ENCODE measurements at places on chromosomes 2 and 18.

DNA sequence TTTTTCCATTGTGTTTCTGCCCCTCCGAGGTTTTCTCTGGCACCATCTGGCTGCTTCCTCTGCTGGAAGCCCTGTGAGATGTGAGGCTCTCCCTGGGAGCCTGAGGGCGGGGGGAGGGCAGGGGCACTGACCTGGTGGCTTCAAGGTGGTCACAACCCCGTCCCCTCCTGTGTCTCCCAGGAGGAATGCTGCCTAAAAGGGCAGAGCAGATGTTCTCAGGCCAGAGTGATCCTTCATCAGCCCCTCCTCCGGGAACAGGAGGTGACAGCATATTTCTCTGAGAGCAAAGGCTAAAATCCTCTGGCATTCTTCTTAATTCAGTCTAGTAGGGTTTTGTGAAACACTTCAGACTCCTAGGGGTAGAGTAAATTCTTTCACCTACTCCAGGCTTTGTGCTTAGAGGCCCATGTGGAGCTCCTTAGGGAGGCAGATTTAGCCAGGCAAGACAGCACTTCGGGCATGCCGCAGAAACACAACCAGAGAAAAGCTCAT lies 18.3 kb upstream of the GREB1 start:
- no peak for DNase-seq

GRCh38 chr2:241107031-241107783 lies 5.1 kb upstream of the MTERF4 start:
- DNase-seq: no peak

GRCh38 chr2:82539280-82539621 lies 1919.8 kb downstream of the SUCLG1 start:
- no peak for DNase-seq

DNA sequence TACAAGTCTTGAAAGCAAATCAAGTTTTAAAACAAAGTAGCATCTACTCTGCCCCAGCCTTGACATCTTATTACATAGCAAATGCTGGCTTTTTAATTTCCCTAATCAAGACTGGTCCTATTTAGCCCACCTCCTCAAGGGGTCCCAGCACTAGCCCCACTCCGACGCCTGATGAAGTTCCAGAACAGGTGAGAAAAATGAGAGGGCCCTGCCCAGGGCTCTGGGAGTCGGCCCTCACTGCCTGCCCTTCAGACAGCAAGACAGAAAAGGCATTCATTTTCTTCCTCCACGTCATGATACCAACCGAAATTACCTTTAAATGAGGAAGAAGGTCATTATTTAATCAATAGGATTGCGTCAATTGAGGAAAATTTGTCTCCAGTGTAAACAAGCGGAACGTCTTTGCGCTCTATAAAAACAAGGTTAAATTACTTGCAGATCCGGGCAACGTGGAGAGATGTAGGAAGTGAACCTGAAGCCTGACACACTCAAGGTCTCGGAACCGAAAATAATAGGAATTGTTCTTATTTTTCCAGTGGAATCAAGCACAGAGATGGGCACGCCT lies 170.6 kb upstream of the PKDCC start:
- DNase-seq: no peak

GRCh38 chr2:36834731-36835524 lies 131.4 kb downstream of the STRN start:
- DNase-seq: no peak

DNA sequence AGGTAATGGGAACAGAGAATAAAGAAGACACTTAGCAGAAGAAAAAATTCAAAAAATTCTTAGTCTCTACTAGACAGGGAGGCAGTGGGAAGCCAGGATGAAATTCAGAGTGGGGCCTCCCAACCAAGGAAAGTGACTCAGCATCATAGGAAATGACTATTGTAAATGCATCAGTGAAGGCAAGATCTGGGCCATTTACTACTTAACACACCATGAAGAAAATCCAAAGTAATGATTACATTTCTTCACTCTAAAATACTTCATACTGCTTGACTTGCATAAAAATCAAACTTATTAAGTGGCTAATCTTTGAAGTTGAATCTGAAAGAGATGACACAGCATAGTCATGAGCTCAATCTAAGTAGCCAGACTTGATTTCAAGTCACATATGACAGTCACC lies 405.8 kb upstream of the SLC39A10 start:
- DNase-seq: no peak

- no peak for DNase-seq
Measured at GRCh38 chr2:158795195-158795924, at the start of gene DAPL1. Gene DAPL1, plus strand, starts transcription at chr2:158795317. Its CDS starts 56 bp downstream, at chr2:158795373.

- DNase-seq: no peak
Measured at GRCh38 chr2:39659765-39660611, 5.7 kb upstream of the TMEM178A start.

GRCh38 chr18:55096263-55096951 lies 137.1 kb upstream of the CCDC68 start:
- DNase-seq: no peak

GRCh38 chr2:112916145-112916571 lies 5.2 kb downstream of the IL37 start:
- DNase-seq: no peak

DNA sequence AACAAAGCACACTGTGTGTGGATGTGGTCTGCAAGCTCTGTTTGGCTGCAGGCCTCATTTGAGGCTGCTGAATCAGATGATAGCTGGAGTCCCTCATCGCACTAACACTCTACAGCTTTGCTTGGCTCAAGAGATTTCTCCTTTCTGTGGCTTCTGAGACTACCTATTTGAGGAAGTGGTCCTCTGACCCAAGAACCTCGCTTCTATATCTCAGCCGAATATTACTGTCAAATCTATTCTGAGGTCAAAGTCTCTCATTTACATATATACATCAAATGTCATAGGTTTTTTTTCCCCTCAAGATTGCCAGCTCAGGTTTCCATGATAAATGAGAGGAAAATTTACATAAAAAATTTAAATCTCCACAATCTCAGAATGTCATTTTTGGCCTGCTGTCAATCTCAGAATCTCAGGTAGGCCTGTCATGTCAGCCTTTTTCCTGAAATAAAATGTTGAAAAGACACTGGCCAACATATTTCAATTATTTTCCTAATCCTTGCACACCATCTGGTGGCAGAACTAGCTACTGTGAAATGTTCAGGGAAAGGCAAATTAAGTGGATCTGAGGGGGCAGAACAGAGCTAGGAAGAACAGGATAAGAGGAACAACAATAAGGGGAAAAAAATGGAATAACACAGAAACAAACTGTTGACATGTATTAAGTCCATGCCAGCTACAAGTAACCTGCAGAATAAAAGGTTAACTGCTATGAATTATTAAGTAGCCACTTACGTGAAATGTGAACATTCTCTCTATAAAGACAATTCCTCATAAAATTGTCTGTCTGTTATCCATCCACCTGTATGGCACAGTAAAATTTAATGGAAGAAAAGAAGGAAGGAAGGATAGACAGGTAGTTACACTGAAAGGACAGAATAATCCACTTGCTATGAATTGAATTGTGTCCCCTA lies 39.3 kb downstream of the AP1S3 start:
- no peak for DNase-seq

DNA sequence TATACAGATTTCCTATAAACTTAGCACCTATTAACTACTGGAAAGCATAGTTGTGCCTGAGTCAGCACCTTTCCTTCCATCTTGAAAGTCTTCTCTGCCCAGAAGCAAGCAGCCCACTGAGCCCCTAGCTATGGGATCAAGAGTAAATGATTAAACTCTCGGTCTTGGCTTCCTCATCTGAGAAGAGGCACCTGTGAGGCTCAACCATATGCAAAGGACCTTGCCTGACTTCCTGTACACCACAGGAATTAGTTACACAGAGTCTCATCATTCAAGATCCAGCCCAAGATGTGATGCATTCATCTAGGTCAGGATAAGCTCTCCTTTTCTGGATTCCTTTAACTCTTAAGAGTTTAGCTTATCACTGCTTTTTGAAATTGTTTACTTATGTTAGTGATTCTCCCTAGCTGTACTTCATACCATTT lies 96.0 kb downstream of the CDH2 start:
- no peak for DNase-seq

GRCh38 chr2:72143441-72144273 lies 4.0 kb downstream of the CYP26B1 start:
- no peak for DNase-seq

- no peak for DNase-seq
Measured at GRCh38 chr2:99140860-99141109, 722 bp upstream of the C2orf15 start.

- DNase-seq: no peak
Measured at GRCh38 chr18:79944126-79944731, 7.2 kb downstream of the SLC66A2 start.

DNA sequence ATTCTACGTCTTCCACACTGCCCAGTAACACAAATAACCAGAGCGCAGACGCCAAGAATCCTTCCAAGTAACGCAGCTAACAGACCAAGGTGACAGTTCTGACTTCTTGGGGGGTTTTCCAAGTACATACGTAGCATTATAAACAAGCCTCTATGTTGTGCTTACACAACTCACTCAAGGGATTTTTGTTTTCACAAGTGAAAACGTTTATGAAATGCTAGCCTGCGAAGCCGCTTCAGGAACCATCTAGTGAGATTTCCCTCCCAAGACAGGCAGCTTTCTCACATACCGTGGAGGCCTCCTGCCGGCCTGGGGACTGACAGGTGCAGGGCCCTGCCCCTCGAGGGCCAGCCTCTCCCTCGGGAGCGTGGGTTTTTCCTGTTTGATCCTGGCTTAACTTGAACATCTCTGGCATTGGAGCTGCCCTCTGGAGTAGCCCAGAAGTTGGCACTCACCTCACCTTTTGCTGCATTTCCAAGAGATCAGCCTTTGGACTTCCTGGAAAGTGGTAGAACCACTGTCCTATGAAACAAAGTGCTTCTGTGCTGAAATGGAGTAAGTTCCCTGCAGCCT lies 151.1 kb downstream of the MBP start:
- no peak for DNase-seq

DNA sequence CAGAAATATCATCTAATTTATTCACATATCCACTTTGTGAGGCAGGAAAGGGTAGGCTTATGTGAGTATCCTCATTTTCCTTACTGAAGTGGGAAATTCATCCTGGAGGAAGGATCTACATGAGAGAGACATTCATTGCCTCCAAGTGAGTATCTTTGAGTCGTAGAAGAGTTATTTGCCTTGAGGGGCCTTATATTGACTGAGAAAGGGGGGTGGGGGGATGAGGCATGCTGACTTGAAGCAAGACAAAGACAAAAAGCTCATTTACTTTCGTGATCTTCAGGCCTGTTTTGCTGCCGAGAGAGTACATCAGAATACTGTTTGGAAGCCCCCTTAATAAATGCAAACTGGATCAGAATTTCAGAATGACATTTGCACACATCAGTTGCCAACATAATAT lies 17.6 kb upstream of the NEDD4L start:
- no peak for DNase-seq

DNA sequence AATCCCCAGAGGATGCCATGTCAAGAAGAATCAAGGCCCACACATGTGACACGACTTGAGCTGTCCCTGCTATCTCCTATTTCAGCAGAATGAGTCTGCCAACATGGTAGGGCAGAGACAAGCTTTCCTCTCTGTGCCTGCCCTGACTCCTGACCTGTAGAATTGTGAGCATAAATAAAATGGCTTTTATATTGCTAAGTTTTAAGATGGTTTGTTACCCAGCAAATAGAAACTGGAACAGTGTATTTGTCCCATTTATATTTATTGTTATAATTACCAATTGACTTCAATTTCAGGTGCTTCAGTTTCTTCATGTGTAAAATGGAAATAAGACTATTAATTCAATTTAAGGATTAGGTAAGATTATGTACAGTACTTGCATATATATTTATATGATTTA lies 90.5 kb downstream of the ASB1 start:
- no peak for DNase-seq

DNA sequence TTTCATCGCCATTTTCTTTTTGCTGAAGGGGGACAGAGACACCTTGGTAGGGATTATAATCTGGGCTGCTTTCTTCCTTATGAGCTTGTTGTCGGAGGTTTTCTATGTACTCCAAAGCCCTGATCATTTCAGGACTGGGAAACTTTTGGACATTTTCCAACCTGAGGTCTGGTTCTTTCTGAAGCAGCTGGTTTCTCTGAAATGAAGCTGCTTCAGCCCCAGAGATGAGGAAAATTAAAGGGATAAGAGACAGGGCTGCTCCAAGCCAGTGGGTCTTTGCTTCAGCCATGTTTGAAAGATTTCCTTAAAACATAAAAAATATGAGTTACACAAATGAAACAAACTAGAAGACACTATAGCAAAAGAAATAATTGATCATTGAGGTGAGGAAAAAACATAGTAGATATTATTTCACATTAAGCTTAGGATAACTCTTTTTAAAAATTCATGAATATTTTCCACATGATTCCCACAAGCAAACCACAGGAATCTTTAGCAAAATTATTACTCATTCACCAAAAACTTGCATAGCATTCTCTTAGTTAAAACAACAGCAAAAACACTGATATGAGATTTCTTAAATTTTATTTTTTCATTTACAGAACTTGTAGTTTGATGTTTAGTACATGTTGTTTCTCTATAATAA lies 3.0 kb downstream of the SCG2 start:
- DNase-seq: no peak

- no peak for DNase-seq
Measured at GRCh38 chr2:164960159-164960558, 4.8 kb upstream of the SLC38A11 start.

- DNase-seq: no peak
Measured at GRCh38 chr18:37397814-37398213, 167.8 kb downstream of the CELF4 start.

GRCh38 chr2:99841749-99842148 lies 300.6 kb downstream of the AFF3 start:
- no peak for DNase-seq

DNA sequence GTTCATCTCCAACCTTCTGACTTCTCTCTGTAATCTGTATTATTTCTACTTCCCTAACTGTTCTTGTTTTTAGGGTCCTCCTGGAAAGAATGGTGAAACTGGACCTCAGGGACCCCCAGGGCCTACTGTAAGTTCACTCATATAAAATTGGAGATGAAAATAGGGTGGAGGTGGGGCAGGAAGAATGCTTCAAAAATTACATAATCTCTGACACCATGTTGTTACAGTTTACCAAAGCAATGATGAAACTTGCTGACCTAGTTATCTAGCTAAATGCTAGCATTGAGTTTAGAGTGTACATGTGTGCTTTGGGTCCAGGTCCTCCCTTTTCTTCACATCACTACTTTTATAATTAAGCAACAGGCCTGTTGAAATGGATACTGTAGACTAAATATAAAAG lies 23.1 kb downstream of the COL3A1 start:
- DNase-seq: no peak

- DNase-seq: no peak
Measured at GRCh38 chr2:26314243-26314642, 31.7 kb upstream of the SELENOI start.
